ENCODE measurements at places on chromosomes 16 and 17. TPM values are rescaled to one million over a fixed set of nuclear protein-coding genes. Genes with fewer than 3 reads are reported as not detected.

The IKZF3 gene
- not detected for total RNA-seq

The JUP gene
- 14.1 TPM for total RNA-seq

The IL32 gene
- total RNA-seq, result 7.1 TPM

The HOXB2 gene
- 6.5 TPM for total RNA-seq

The GP1BA gene
- not detected for total RNA-seq

The MRM1 gene
- 6.5 TPM for total RNA-seq

The KLHL10 gene
- under 0.01 TPM for total RNA-seq

The KRT15 gene
- 3.5 TPM for total RNA-seq

The ABCA9 gene
- total RNA-seq, result 17.8 TPM

The MARVELD3 gene
- not detected for total RNA-seq

The ABAT gene
- total RNA-seq, result 1.9 TPM

The CLEC10A gene
- total RNA-seq, result not detected

The FBRS gene
- 22.0 TPM for total RNA-seq

The HS3ST3B1 gene
- total RNA-seq, result 12.1 TPM

The C17orf107 gene
- 2.5 TPM for total RNA-seq

The SCNN1G gene
- not detected for total RNA-seq

The TMEM88 gene
- total RNA-seq, result 0.58 TPM

The AKTIP gene
- total RNA-seq, result 23.4 TPM

The TBC1D26 gene
- total RNA-seq, result not detected

The CFAP97D1 gene
- total RNA-seq, result under 0.01 TPM

The IRX6 gene
- not detected for total RNA-seq

The RAB37 gene
- total RNA-seq, result 0.19 TPM

The TBX21 gene
- total RNA-seq, result not detected

The CHST5 gene
- total RNA-seq, result not detected

The GRAP gene
- total RNA-seq, result 0.58 TPM

The DHRS7C gene
- not detected for total RNA-seq

The HSD17B2 gene
- 0.38 TPM for total RNA-seq
